NCI-H146 (cell line): ENCODE measurements at places on chromosomes 1 and 21.

DNA sequence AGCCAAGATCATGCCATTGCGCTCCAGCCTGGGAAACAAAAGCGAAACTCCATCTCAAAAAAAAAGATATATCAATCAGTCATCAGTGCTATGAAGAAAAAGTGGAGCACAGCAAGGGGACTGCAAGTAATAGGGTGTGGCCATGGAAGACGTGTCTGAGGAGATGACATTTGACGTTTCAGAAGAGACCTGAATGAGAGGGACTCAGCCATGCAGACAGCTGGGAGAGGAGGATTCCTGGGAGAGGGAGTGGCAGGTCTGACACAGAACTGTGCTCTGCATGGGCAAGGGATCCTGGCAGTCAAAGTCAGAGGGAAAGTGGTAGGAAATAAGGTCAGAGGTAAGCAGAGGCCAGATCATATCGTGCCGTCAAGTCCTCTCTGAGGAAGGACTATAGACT, 3.3 kb downstream of the LAX1 start:
- no peak for DNase-seq

DNA sequence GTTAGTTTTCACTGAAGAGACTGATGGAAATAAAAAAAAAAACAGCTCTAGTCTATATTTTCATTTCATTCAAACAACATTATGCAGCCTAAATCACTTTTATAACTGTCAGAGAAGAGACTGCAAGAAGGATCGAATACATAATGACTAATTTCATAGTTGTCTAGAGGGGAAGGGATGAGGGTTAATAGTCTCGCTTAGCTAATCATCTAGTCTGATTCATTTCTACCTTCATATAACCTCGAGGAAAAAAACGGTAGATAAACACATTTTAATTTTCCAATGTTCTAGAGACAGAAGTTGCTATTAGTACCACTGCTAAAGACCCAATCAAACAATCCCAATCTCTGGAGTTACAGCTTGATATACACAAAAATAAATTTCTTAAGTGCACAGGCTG, 3.5 kb downstream of the FUBP1 start:
- no peak for DNase-seq

GRCh38 chr1:185574139-185574875, 159.9 kb upstream of the HMCN1 start:
- no peak for DNase-seq

DNA sequence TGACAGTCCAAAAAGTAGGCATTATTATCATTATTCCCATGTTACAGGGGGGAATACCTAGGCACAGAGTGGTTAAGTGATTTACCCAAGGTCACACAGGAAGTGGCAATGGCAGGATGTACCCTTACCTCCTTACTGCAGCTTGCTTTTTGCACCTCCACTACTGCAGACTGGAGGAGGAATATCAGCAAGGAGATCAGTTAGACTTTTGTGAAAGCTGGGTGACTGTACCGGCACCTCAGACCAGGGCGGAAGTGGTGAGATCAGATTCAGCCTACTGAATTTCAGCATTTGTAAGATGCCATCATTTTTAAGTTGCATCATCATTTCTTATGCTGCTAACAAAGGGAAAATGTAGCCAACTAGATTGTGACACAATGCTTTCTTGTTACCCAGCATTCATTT, 4.5 kb downstream of the ADARB1 start:
- no peak for DNase-seq

DNA sequence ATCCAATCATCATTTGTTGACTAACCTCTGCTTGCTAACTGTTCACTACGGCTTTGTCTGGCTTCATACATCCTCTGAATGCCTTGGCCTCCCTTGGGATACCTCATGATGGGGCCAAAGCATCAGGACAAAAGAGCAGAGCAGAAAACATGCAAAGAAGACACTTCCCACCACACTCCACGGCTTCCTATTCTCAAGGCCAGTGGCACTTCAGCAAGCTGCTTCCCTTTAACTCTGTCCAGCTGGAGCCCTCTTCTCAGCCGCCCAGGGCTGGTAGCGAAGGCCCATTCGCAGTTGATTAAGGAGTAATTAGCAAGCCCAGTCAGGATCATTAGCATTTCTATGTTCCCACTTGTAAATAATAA, 224.3 kb upstream of the FGGY start:
- peak; percentile 44 for DNase-seq

GRCh38 chr1:241596633-241597032, 43.5 kb downstream of the CHML start:
- DNase-seq = no peak

DNA sequence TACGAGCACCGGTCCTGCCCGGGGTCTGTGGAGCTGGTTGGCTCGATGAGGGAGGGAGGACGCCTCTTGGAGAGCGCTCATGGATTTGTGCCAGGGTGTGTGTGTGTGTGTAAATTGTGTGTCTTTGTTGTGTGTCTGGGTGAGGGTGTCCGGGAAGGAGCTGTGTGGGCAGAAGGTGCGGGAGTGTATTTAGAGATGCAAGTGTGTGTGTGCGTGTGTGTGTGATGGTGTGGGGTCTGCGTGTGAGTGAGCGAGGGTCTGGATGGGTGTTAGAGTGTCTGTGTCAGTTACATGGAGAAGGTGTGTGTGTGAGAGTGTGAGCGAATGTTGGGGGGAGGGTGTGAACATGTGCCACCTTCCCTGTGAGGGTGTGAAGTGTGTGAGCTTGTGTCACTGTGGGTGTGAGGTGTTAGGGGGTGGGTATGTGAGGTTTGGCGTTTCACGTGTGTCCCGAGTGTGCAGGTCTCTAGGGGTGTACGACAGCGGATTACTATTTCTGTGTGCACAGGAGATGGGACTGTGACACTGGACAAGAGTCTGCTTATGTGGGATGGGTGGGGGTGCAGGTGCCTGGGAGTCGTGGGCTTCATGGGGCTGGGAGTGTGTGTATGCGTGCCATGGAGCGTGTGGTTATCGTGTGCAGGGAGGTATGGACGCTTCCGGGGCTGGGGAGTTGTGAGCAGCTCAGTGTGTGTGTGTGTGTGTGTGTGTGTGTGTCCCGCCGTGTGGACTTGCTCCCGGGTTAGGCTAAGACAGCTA, 880 bp downstream of the IGSF21 start:
- no peak for DNase-seq

- no peak for DNase-seq
These were observed 32.2 kb upstream of the IL20 start for GRCh38 chr1:206833106-206833680.

DNA sequence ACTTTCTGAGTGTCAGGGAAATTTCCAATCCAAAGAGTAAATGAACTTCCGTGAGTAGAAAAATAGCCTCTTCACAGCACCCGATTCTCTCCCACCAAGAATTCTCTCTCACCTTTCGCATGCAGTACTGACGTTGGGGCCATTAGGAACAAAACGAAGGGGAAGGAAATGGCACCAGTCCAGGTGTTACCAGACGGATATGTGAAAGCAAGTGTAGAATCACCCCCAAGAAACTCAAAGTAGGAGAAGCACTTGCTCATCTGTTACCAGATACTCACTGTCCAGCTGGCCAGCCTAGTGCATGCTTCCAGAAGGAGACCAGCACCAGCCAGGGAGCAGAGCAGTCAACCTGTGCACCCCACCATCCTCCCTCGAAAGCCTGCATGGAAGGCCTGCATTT, 55.1 kb downstream of the ITPKB start:
- no peak for DNase-seq

DNA sequence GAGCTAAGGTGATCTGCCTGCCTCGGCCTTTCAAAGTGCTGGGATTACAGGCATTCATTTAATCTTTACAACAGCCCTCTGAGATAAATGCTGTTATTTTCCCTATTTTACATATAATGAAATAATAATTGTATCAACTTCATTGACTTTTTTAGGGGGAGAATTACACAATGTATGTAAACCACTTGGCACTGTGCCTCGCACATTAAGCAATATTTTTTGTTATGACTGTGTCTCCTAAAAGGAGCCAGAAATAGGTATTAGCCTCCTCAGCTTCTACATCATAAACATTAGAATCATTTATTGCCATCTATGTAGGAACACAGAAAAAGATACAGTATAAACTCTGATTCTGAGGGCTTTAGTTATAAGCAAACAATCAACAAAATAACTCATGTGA, 1.1 kb upstream of the DNAJC28 start:
- DNase-seq = no peak
